Right ventricle myocardium inferior (tissue), 1 donor: ENCODE measurements at places on chromosomes 2 and 18.

GRCh38 chr18:55119434-55119833 is 160.2 kb upstream of the CCDC68 start:
- DNase-seq, result no peak

DNA sequence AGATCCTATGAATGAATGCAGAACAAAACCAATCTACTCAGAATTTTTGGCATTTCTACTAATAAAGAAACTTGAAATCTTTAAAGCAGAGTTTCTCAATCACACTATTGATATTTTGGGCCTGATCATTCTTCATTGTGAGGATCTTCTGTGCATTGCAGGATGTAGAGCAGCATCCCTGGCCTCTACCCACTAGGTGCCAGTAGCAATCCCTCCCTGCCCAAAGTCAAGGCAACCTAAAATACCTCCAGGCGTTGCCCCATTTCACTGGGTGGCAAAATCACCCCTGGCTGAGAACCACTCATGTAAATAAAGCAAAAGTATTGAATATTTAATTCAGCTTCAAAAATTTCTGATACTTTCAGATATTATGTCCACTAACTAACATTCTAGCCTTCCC is 213.0 kb downstream of the SP3 start:
- no peak for DNase-seq

DNA sequence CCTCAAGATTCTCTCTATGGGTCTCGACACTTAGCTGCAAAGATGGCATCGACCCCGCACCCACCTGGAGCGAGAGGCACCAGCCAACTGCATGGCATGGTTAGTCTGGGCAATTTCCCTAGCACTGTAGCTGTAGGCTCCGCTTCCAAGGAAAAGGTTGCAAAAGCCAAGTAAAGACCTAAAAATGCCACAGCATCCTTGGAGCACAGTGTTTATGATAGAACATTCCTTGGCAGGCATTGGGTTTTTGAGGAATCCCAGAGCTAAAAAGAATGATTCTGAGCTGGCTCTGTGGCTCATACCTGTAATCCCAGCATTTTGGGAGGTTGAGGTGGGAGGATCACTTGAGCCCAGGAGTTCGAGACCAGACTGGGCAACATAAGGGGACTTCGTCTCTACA is 22.9 kb downstream of the QPCT start:
- no peak for DNase-seq

DNA sequence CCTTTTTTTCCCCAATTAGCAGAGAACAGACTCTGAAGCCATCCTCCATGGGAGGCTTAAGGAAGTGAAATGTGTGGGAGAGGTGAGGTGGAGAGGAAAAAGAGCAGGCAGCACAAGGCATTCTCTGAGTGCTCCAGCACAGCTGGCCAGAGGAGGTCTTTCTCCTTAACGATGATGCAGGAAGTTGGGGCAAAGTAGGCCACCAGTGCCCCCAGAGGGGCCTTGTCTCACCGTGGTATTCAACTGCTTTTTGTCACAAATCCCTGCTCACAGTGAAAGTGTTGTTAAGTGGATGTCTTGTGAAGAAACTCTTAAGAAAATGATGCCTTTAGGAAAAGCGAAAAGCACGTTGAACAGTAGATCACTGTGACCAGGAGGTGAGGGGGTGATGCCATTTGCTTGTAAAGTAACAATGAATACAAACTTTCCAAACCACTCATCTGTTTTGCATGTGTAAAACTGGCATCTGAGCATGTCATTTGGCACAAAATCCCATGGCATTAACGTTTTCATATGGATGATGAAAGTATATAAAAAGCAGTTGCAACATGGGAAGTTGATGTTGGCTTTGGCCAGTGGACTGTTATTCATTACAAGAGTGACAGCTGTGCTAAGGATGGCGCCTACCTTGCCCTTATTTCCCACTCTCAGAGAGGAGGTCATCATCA is 49.2 kb upstream of the CDC42EP3 start:
- no peak for DNase-seq

DNA sequence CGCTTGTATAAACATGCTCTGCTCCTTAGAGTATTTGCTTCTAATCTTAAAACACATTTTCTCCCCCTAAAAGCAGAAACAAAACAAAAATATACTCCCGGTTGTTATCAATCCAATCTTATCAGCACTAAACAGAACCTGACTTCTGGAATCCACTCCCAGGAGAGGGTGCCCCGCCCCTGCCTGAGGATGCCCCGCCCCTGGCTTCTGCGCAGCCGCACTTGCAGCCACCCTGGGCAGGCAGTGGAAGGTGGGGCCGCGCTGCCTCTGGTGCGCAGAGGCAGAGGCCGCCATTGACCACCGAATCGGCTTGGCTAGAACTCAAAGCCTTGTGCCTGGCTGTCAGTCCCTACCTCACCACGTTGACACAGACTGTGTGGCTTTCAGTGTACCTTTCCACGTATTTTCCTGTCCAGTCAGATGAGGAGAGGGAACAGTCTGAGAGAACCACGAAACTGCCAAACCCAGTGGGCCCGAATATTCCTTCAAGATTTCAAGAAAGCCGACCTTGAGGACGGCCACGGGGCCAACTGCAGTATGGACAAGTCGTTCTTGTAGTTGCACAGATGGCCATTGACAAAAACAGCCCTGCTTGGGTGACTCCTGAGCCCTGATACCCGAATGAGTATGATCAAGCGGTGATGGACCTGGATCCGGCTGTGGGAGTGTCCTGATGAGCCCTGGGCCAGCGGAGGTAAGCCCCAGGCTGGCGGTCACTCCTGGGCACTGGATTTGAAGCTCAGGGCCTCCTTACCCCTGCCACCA is 46.2 kb upstream of the ARHGAP28 start:
- DNase-seq, result no peak

DNA sequence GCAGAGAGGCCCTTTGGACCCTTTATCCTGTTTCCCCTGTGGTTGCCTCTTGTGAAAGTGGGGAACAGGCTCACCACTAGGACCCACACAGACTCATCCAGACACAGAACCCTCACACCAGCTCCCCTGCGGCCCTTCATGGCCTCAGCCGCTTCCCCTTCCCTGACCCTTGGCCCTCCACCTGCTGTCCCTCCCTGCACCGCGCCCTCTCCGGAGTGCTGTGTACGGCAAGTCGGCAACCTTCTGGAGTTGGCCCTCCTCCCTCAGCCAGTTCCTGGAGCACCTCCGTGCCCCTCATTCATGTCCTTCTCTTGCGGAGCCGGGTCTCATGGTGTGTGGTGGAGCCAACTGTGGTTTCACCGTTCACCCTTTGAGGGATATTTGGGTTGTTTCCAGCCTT is 44.0 kb downstream of the CTDP1 start:
- DNase-seq, result no peak

DNA sequence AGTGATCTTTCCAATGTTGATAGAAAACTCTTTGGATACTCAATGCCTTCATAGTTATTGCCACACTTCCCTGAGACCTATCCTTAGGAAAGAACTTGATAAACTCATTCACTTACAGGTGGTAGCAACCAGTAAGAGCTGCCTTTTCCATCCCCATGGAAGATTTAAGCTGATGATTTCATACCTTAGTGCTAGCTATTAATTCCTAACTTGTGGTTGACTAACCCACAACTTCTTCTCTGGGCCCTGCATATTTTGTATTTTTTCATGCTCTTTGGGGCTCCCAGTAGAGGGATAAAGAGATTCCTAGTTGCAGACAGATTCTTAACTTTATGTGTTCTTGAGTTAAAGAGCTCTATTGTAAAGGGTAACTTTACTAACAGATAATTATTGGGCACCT is 25.2 kb upstream of the SIX3 start:
- DNase-seq, result no peak

GRCh38 chr2:55811048-55811447 is 112.5 kb downstream of the EFEMP1 start:
- no peak for DNase-seq

DNA sequence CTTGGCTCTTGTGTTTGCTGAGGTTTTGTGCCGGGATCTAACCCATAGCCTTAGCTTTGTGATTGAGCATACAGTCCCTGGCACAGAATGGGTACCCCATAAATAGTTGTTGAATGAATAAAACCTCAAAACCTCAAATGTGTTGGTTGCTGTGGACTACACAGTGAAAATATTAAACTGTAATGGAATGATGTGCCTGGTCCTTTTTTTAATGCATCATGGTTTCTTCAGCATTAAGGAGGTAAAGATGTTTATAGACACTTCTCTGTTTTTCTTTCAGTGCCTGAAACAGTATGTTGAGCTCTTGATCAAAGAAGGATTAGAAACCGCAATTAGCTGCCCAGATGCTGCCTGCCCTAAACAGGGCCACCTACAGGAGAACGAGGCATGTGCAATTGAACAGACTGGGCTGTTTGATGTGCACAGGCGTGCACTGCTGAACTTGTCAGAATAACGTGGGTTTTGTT is 97.0 kb downstream of the RNF144A start:
- no peak for DNase-seq

- no peak for DNase-seq
These were observed 56.4 kb downstream of the THADA start for GRCh38 chr2:43539436-43539835.

DNA sequence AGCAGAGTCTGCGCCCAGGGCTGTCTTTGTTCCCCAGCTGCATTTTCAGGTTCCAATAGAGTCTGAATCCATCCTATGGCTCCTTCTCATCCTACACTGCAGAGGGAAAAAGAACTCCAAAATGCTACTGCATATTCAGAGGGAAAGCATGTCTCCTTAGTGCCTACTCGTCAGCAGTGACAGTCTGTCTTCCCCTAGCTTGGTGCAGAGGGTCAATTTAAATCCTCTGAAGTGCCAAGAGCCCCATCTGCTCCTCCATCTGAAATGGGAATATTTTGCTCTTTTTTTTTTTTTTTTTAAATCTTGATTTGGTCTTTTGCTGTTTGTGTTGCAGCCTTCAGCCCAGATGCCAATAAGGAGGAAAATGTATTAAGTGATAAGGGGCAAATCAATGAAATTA is 199.3 kb downstream of the RNF144A start:
- no peak for DNase-seq

- no peak for DNase-seq
These were observed 19.6 kb upstream of the FTCDNL1 start for GRCh38 chr2:199870581-199870980.

- no peak for DNase-seq
These were observed 77.1 kb downstream of the SPIRE1 start for GRCh38 chr18:12580630-12581342.

GRCh38 chr2:222561817-222562645 is 93.9 kb downstream of the FARSB start:
- DNase-seq, result no peak

DNA sequence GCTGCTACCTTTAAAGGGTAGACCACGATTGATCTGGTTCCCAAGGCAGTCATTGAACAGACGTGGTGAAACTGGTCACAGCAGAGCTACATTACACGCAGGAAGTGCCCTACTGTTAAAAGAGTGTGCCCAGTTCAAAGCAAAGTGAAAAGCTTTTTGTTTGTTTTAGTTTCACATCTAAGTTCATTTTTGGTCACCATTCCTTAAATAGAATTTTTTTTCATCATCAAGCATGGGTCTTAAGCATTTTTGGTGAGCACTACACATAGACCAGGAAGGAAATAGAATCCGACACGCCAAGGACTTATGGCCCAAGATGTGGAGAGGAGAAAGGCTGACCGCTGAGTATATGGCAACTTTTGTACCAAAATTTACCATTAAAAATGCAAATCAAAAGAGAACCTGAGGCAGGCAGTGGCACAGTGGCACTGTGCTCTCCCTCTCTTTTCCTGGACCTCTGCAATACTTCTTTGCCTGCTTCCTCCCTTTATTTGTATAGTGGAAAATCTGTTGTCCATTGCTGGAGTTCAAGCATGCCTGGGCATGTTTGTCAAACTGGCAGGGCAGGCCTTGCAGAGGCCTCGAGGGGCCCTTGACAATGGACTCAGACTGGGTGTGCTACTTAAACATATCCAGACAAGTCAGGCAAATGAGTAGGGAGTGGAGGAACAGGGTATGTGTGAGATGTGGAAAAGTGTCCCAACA is 42.6 kb upstream of the HNRNPA3 start:
- DNase-seq, result no peak

DNA sequence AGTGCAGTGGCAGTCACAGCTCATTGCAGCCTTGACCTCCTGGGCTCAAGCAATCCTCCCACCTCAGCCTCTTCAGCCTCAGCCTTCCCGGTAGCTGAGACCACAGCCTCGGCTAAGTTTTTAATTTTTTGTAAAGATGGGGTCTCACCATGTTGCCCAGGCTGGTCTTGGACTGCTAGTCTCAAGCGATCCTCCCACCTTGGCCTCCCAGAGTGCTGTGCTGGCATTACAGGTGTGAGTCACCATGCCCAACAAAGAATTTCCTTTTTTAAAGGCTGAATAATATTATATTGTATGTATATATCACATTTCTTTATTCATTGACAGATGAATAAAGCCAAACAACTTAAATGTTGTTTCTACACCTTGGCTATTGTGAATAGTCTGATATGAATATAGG is 42.5 kb downstream of the MOB4 start:
- no peak for DNase-seq

- DNase-seq, result no peak
These were observed 354.6 kb upstream of the RAB12 start for GRCh38 chr18:8254654-8255053.

- DNase-seq, result no peak
These were observed 313.0 kb downstream of the CDH2 start for GRCh38 chr18:27863780-27864430.

- DNase-seq, result no peak
These were observed 138.0 kb upstream of the DNMT3A start for GRCh38 chr2:25479761-25480160.

- DNase-seq, result no peak
These were observed 660.5 kb downstream of the LRRTM4 start for GRCh38 chr2:76861708-76862107.

DNA sequence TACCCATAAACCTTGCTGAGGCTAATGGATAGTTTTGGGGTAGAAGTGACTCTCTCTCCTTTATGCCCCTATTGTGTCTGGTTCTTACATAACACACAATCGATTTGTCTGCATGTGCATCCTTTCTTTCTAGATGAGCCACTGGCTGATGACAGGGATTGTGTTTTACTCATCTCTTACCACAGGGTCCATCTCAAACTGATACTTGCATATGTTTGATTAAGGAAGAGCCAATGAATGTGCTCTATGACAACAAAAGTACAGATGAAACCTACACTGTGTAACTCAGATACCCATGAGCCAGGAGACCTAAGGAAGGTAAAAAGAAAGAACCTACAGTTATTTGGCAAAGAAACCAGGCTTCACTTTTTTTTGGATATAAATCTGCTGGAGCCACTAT is 13.2 kb upstream of the BZW1 start:
- no peak for DNase-seq

DNA sequence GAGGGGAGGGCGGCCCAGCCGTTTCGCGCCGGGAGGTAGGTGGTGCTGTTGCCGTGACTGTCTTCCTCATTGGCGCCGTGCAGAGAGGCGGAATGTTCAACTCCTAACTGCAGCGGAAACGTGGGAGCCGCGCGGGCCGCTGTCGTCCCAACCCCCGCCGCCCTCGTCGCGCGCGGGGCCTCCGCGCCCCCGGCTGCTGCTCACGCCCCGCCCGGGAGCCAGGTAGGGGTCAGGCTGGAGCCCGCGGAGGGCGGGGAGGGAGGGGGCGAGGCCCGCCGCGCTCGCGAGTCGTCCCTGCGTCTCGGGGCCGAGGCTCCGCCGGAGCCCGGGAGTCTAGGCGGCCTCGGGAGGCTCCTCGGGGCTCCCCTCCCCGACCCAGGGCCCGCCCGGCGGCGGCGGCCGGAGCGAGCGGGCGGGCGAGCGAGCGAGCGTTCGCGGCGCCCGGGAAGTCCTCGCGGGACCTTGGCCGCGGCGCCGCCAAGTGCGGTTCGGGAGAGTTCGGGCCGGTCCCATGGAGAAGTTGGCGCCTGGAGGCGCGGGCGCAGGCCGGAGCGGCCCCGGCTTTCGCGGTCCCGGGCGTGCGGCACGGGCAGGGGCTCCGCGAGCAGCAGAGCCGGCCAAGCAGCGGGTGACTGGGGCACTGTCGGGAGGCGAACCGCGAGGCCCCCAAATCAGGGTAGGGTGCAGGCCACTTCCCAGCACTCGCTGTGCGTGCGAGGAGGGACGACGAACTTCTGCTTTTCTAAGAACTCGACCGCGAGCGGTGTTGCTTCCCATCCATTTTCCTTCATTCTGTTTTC is at the start of gene MAP3K20:
Gene MAP3K20, plus strand, starts transcription at position 66 of the 800 bp plus-strand sequence. CDS start 15,186 bp downstream, outside the sequence.
- peak; percentile 90 for DNase-seq
